Stimulated activated CD8-positive, alpha-beta memory T cell treated with anti-CD3 and anti-CD28 coated beads, Interleukin-7, amount 100 ng/mL, for 1 hour (primary cell): ENCODE measurements at places on chromosomes 5 and 9.

- DNase-seq: no peak
Measured at GRCh38 chr5:78972654-78973428, 12.3 kb downstream of the ARSB start.

- no peak for DNase-seq
Measured at GRCh38 chr9:134944351-134944802, 26.7 kb upstream of the FCN1 start.

GRCh38 chr9:4386819-4387218 is 87.0 kb upstream of the GLIS3 start:
- no peak for DNase-seq

DNA sequence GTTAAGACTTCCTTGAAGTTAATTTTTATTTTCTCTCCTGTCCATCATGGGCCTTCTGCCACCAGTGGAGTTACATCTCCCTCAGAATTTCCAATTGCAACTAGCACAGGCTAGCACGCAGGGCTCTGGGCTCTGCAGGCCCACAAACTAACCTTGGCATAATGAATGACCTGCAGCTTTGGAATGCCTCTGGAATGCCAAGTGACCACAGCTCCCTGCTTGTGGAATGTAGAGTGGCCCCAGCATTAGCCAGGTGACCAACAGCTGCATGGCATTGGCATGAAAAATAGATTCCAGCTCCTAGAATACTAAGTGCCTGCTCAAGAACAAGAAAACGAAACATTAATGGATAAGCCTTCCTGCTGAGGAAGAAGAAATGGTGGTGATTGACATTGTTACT is 726.1 kb downstream of the BRINP1 start:
- DNase-seq: no peak

DNA sequence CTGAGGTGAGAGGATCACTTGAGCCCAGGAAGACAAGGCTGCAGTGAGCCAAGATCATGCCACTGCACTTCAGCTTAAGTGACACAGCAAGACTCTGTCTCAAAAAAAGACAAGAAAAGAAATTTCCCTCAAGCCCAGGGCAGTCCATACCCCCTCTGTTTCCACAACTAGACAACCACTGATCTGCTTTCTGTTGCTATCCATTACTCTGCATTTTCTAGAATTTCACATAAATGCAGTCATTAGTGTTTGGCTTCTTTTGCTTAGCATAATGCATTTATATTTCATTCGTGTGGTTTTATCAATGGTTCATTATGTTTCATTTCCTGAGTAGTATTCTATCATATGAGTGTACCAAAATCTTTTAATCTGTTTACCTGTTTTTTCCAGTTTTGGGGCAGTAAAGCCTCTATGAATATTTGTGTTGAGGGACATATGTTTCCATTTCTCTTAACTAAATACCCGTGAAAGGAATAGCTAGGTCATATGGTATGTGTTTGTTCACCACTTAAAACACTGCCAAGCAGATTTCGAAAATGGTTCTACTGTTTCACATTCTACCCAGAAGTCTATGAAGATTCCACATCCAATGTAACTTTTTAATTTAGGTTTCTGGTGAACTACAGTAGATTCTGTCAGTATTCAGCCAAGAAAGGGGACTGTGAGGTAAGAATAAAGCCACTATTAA is 271.8 kb downstream of the ZNF608 start:
- no peak for DNase-seq

DNA sequence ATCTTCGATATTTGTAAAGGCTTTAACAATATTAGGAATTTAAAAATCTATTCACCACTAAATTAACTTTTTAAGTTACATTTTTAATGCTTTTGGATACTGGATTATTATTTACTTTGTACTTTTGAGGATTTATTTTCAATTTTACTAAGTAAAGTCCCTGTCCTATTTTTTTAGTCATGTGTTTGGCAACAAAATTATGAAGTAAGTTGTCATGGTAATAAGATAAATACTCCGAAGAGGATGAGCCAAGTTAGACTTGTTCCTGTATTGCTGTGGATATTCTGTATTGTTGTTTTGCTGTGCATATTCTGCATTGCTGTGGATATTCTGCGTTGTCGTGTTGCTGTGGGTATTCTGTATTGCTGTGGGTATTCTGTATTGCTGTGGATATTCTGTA is 210.1 kb downstream of the MTRR start:
- DNase-seq: no peak

- DNase-seq: no peak
Measured at GRCh38 chr5:39331861-39332381, 32.4 kb downstream of the C9 start.

DNA sequence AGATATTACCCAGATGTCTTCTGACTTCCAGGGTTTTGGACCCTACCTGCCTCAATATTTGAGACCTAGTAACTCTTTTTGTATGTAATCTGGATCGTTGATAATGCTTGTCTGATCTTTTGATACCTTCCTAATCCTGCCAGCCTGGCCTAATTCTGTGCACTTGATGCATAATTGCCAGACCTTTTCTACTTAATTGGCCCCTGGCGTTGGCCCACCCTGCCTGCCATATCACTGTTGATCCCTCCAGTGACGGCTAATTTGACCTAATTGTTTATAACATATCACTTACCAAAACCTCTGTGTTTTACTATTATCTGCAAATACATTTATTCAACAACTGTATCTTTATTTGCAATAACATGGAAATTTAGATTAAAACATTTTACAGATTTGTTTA is 49.0 kb downstream of the SLC44A1 start:
- no peak for DNase-seq
